ENCODE measurements at places on chromosomes 12 and 14.

DNA sequence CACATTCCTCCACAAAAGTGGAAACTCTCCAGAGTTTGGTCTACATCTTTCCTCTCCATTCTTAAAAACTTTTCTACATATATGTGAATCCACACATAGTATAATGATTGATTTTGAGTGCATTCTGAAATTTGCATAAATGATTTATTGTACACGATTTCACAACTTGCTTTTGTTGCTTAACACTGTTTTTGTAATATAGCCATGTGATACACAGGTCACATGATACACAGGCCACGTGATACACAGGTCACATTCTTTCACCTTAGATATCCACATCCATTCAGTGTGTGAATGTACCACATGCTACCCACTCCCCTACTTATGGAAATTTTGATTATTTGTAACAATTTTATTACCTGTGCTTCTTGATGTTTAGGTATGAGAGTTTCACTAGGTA is 319.1 kb downstream of the ZFP36L1 start:
- DNase-seq = no peak

GRCh38 chr14:101491841-101492240 is 69.5 kb upstream of the DIO3 start:
- DNase-seq = peak; percentile 35

DNA sequence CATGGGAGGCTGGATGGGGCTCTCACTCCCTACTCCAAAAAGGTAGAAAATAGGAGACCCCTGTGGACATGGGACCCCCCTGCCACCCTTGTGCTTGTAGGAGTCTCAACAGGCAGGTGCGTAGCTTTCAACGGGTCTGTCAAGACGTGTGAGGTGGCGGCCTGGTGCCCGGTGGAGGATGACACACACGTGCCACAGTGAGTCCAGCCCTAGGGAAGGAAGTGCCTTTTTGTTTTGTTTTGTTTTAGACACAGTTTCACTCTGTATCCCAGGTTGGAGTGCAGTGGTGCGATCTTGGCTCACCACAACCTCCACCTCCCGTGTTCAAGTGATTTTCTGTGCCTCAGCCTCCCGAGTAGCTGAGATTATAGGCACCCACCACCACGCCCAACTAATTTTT is 12.9 kb downstream of the P2RX4 start:
- no peak for DNase-seq

GRCh38 chr12:108326254-108326750 is 12.8 kb downstream of the CMKLR1 start:
- no peak for DNase-seq

DNA sequence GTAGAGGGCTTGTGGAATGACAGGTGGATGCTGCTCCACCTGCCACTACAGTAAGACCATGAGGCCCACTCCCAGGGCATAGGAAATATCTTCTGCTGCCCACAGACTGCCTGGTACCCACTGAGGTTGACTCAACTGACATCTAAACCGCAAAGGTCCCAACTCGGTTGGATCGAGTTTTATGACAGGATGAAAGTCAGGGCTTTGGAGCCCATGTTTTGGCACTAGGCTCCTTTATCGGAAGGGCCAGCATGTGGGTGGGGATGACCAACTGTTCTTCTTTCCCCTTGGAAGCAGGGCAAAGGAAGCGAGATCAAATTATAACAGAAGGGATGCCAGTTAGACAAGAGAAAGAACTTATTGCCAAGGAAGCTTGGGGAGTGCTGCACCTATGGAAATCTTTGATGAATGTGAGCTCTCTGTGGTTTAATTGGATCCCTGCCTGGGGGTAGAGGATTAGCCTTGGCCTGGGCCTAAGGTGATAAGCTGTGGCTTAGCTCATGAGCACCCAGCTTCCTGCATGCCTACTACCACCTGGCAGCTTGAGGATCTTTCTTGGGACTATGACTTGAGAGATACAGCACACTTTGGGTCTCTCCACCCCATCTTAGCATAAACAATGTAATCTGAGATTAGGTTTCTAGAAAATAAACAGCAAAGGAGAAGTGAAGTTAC is 121.8 kb downstream of the KCNA5 start:
- no peak for DNase-seq

- no peak for DNase-seq
Observed at GRCh38 chr12:130603396-130603965, 112.6 kb downstream of the RIMBP2 start.

DNA sequence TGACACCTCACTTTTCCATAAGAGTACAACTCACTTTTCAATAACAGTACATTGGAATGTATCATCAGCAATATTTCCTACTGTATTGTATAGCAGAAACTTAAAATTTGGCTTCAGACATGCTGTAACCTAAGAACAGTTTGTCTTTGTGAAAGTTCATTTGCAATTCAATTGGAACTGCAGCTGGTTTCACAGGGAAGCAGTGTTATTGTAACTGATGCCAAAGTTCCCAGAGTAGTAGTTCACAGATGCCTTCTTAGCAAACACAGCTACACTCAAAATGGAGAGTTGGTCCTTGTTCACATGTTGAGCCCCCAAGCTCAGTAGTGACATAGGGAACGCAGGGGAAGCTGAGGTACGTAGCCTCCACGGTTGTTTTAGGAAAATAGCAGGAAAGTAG is 23.3 kb downstream of the PPP1R36 start:
- DNase-seq = no peak
